ENCODE measurements at places on chromosomes 1 and 21.

GRCh38 chr1:84247425-84248220 is 53.9 kb upstream of the SAMD13 start:
- DNase-seq, result peak; percentile 86

DNA sequence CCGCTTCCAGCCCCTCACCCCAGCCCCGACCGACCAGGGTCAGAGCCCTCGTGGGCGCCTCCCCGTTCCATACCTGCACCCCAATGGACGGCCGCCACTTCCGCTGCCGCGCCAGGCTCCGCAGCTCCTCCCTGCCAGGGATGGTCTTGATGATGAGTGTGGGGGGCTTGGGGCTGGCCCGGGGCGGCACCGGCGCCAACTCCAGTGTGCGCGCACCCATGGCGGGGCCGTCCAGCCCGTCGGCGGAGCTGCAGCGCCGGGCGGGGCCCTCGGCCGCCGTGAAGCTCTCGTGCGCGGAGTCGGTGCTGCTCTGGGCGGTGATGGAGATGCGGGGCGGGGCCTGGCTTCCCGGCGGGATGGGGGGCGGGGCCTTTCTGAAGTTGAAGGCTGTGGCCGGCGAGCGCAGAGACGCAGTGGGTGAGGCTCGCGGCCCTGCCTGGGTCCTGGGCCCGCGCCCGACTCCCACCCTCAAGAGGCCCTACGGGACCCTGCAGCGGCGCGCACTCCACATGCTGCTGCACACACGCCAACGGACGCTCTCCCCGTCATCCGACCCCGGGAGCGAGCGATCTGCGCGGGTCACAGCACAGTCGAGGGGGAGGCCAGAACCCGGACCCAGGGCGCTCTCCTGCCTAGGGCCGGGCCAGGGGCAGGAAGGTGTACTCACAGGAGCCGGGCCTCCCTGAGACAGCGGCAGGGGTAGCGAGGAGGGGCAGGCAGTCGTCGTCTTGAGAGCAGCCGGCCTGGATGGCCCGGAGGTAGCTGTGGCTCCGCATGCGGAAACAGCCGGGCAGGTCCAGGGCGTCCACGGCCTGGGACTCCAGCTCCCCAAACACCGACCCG is 26.1 kb upstream of the SMIM12 start:
- peak; percentile 14 for DNase-seq

DNA sequence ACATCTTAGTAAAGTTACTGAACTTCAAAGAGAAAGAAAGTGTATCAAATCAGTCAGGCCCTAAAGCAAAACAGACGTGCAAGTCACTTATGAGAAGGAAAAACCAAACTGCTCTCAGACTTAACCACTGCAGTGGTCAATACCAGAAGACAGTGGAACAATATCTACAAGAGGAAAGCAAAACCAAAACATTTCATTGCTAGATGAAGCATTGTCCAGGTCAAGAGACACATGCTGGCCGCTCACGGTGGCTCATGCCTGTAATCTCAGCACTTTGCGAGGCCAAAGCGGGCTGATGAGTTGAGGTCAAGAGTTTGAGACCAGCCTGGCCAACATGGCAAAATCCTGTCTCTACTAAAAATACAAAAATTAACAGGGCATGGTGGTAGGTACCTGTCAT is 82.0 kb upstream of the MROH9 start:
- no peak for DNase-seq

- DNase-seq, result no peak
Measured at GRCh38 chr1:241396747-241397681, 40.0 kb upstream of the RGS7 start.

DNA sequence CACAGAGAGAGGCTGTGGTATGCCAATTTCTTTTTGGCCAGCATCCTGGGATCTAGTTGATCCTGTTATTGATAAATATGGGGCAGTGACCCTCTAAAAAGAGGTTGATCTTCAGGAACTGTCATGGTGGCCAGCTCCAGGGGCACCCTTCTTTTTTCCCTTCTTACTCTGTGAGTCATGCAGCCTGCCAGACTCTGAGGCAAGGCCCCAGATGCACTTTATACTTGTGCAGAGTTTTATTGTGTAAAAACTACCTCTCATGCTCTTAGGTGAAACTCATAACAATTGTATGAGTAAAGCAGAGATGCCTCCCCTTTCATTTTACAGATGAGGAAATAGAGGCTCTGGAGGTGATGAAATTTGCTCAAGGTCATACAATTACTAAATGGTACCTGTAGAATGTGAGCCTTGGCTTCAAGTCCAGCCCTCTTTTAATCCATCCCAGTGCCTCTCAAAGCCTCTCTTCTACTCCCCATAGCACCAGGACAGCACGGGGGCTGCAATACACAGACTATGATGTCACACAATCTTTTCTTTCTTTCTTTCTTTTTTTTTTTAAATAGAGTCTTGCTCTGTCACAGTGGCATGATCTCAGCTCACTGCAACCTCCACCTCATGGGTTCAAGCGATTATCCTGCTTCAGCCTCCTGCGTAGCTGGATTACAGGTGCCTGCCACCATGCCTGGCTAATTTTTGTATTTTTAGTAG is 387.8 kb downstream of the KCNH1 start:
- DNase-seq, result peak; percentile 15

GRCh38 chr1:197862671-197863070 is 39.8 kb upstream of the C1orf53 start:
- DNase-seq, result no peak

DNA sequence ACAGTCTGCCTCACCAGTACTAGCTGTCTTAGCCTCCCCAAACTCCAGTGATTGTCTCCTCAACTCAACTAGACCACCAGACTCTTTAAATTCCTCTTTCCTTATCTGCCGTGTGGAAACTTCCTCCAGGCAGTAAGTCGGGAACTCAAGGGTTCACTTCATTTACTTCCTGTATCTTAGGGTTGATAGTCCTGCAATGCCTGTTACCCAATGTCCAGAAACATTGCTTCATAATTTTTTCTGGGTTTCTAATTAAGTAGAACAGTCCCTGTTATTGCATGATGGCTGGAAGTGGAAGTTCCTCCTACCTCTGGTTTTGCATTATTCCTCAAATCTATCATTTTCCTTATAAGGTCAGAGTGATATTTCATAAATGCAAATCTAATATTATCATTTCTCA is 60.8 kb upstream of the RNF11 start:
- DNase-seq, result peak; percentile 62

- no peak for DNase-seq
Measured at GRCh38 chr21:34602061-34602460, 12.9 kb downstream of the RCAN1 start.

DNA sequence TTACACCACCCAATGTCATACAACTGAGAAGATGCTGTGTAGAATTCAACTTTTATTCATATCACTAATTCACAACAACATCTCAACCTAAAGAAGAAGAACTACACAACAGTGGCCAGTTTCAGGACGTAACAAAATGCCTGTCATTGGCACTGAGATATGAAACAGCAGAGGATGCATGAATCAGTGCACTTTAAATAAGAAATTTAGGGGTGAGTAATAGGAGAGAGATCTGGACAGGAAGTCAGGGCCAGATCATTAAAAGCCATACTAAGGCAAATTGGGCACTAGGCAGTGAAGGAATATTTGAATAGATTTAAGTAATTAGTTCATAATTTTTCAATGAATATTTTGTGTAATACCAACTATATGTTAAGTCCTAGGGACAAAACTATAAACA is 510.5 kb downstream of the PLPP3 start:
- no peak for DNase-seq

DNA sequence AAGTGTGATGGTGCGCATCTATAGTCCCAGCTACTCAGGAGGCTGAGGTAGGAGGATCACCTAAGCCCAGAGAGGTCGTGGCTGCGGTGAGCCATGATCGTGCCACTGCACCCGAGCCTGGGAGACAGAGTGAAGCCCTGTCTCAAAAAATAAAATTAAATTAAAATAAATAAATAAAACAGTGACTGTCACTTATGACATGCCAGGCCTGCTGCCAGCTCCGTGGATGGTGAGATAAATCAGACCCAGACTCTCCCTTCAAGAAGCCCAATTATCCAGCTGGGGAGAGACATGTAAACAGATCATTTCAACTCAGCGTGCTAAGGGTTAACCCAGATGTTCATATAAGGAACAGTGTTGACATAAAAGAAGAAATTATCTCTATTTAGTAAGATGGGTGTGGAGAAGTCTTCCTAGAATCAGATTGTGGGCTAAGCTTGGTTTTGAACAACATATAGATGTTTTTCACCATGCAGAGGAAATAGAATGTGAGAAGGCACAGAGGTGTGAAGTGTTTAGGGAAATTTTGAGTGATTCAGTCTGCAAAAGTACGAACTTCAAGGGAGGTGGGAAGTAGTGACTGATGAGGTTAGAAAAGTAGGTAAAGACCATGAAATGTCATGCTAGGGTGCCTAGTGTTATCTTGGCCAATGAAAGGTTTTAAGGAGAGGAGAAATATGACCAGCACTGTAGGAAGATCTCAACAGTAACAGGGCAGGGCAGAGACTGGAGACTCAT is 18.3 kb downstream of the YARS1 start:
- peak; percentile 50 for DNase-seq

DNA sequence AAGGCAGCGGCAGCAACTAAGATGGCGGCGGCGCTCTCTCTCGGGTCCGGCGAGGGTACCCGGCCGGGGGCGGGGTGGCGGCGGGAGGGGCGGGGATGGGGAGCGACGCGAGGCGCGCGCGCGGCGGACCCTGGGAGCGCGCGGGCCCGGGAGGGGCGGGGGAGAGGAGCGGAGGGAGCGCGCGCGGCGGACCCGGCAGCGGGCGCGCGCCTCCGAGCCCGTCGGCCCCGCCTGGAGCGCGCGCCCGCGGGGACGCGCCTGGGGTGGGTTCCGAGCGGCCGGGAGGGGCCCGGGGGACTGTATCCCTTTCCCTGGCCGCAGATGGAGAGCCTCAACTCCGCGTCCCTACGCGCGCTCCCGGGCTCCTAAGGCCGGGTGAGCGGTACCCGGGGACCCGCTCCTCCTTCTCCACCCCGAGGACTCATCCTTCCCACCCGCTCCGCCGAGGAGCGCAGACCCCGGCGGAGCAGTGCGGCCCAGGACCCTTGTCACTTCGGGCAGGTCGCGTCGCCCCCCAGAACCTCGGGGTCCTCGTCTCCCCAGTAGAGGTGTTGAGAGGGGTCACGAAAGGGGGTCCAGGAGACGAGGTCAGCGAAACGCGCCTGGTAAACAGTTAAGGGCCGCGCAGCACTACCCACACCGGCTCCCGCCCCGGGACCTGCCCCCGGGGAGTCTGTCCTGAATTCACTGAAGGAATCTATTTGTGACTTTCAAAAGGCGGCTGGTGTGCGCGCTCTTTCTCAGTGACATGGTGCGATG is at the start of gene CLSTN1:
Gene CLSTN1, minus strand, starts transcription at position 23 of the 759 bp plus-strand sequence. CDS start 232 bp downstream, outside the sequence.
- peak; percentile 73 for DNase-seq

Measured in amniotic epithelial cell (primary cell).